ENCODE measurements at places on chromosomes 3 and 15. TPM values are rescaled to one million over a fixed set of nuclear protein-coding genes. Genes with fewer than 3 reads are reported as not detected.

DNA sequence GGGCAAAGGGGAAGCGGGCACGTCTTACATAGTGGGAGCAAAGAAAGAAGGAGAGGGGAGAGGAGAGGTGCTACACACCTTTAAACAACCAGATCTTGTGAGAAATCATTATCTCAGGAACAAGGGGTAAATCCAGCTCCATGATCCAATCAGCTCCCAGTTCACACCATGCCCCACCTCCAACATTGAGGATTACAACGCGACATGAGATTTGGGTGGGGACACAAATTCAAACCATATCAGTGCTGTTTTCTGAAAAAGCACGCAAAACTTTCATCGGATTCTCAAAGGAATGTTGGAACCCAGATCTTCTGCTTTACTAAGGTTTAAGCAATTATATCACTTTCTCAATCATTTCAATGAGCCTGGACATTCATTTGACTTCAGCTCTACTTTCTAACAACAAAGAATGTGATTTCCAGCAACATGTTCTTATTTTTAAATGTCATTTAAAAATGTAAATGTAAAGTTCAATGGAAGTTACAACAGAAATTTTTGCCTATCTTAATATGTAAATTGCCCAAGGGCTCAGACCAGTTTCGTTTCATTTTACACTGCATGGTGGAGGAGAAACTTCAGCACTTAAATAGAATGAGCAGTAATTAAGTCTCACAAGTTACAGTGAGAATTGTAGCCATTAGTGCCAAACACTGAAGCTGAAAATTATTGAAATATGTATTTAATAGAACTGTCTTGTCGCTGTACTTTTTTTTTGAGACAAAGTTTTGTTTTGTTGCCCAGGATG lies 8.4 kb upstream of the CCDC54 start:
- no peak for DNase-seq

- DNase-seq: no peak
Measured at GRCh38 chr3:160719710-160720109, 36.3 kb upstream of the PPM1L start.

DNA sequence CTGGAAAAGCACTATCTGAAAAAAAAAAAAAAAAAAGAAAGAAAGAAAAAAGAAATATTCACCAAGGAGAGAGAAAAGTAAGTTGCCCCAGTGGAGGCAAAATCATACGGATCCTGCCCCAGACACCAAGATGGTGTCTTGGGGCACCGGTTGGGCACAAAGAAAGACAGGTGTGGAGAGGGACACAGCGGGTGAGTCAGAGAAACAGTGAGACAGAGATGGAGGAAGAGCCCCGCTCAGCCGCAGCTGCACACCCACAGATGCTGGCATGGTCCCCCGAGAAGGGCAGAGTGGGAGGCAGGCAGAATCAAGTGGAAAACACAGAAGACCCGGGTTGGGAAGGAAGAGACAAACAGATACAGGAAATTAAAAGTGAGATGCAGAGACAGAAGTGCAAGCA lies 129.7 kb upstream of the SMAD3 start:
- DNase-seq: no peak

GRCh38 chr15:68500363-68501258 lies 68.6 kb upstream of the ITGA11 start:
- DNase-seq: no peak

- no peak for DNase-seq
Measured at GRCh38 chr3:86744051-86744450, 246.9 kb downstream of the VGLL3 start.

DNA sequence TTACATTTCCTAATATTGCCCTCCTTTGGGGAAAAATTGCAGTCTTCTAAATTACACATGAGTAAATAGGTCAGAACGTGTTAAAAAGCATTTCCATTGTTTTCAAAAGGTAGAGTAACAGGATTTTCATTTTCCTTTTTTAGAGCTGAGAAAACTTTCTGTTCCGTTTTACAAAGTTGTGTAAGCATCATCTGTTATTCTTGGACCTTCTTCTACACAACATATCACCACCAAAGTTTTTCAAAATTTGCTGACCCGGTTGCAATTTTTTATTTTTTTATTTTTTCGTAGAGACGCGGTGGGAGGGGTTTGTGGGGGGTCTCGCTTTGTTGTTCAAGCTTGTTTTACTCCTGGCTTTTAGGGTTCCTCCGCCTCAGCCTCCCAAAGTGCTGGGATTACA lies 1.1 kb downstream of the CCDC39 start:
- no peak for DNase-seq

GRCh38 chr3:123632161-123632655 lies 47.4 kb upstream of the HACD2 start:
- DNase-seq: no peak

DNA sequence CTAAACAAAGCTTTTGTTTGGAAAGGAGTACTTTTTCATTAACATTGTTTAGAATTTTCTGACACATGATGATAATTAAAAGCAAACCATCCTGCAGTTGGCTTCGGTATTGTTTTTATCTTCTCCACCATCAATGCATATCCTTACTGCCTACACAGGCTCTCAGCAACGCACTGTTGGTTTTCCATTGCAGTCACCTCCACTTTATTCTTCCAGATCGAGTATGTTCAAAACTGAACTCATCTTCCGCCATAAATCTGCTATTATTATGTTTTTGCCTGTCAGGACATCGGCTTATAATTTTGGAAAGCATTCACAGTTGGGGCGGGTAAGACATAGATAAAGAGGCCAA lies 589 bp upstream of the SENP5 start:
- no peak for DNase-seq

DNA sequence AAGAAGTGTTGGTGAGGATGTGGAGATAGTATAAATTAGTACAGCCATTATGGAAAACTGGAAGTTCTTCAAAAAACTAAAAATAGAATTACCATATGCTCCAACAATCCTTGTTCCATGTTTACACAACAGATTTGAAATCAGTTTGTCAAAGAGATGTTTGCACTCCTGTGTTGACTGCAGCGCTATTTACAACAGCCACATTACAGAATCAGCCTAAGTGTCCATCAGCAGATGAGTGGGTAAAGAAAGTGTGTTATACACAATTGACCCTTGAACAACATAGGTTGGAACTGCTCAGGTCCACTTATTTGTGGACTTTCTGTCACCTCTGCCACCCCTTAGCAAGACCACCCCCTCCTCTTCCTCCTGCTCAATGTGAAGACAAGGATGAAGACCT lies 34.7 kb downstream of the LMLN start:
- DNase-seq: no peak

- DNase-seq: no peak
Measured at GRCh38 chr3:128226186-128226725, 73.0 kb downstream of the EEFSEC start.

GRCh38 chr3:171351676-171352075 lies 108.5 kb downstream of the TNIK start:
- no peak for DNase-seq

DNA sequence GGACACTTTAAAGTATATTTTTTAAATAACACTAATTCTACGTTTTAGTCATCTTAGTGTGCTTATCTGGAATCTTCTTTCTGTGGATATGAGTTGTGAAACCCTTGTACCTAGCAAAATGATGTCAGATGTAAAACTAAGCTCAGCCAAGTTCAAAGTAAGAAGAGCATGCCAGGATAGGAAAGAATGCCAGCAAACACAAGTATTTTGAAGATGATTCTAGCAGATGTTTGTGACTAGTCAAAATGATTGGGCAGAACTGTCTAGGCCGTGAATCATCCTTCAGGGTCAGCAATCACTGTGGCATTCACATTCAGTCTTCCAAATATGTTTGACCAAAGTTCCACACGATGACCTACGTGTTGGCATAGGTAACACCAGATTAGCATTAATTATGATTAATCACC lies 5.4 kb upstream of the PLOD2 start:
- DNase-seq: no peak

- DNase-seq: no peak
Measured at GRCh38 chr3:7112523-7113056, 251.7 kb downstream of the GRM7 start.

GRCh38 chr15:54250326-54250725 lies 272.1 kb downstream of the UNC13C start:
- no peak for DNase-seq

- DNase-seq: no peak
Measured at GRCh38 chr3:27939940-27940339, 217.8 kb upstream of the EOMES start.

DNA sequence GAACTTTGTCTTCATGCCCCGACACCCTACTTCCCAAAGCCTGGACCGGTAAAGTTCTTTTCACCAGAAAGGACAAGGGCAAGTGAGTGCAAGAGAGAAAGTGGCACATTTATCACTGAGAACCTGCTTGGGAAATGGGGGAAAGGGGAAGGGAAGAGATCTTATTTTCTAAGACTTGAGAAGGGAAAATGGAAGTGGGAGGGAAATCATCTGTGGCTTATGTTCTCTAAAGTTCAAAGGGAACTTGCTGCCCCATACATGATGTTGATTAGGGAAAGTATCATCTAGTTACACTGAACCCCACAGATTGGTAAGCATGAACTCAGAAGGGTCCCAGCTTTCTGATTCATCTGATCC lies 199.5 kb upstream of the LPP start:
- no peak for DNase-seq

- DNase-seq: no peak
Measured at GRCh38 chr15:34753236-34753894, 1.4 kb downstream of the GJD2 start.

DNA sequence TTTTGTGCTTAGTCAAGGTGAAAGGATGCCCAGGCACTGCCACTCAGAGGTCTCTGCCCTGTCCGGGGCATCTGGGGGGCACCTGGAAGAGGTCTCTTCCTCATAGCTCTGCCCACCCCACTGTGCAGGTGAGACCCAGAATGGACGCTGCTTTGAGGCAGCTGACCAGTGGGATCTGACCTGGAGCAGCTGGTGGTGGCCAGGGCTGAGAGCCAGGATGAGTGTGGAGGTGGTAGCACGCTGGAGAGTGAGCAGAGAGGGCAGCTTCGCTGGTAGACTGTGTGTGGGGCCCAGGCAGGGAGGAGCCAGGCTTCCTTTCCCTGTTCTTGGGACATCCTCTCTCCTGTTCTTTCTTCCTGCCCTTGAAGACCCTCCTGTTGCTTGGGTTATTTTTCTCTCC lies 32.2 kb upstream of the PLA2G4E start:
- DNase-seq: no peak

GRCh38 chr3:44680921-44681455 lies 31.5 kb upstream of the ZNF502 start:
- DNase-seq: no peak

DNA sequence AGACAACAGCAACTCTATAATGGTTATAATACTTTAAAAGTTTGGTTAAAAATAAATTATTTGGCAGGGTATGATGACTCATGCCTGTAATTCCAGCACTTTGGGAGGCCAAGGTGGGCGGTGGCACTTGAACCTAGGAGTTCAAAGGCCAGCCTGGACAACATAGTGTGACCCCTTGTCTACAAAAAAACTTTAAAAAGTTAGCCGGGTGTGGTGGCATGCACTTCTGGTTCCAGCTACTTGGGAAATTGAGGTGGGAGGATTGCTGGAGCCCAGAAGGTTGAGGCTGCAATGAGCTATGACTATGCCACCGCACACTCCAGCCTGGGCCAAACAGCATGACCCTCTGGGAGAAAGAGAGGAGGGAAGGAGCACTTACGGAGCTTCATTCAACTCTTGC lies 7.7 kb upstream of the TRPC1 start:
- DNase-seq: no peak

DNA sequence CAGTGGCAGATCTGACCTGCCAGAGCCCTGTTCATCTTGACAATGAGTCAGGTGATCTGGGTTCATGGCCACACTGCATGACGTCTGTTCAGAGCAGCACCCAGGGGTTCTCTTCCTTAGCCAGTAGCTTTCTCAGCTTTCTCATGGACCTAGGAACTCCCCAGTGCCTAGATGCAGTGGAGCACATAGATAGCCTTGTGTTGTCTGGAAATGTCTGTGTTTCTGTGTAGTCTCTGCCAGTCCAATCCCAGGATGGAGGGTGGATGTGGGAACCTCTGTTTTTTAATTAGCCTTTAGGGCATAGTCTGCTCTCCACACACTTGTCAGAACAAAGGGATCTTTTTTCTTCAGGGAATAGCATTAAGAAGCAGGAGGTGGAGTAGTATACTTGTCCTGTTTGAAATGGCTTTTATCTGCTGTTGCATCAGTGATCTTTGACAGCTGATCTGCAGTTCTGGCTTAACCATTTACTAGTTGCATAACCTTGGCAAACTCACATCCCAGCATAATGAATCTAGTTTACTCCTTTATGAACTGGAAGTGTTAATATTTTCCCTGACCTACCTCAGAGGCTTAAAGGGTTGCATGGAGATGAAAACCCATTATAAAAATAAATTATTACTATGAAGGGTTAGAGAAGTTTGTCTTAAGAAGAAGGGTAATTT lies 16.1 kb upstream of the CACNA1D start:
- DNase-seq: no peak

GRCh38 chr3:61725851-61726333 lies 164.5 kb downstream of the PTPRG start:
- no peak for DNase-seq

GRCh38 chr3:127791221-127791913 lies 30.9 kb downstream of the MGLL start:
- no peak for DNase-seq

GRCh38 chr3:24853685-24854490 lies 359.2 kb upstream of the THRB start:
- DNase-seq: no peak

DNA sequence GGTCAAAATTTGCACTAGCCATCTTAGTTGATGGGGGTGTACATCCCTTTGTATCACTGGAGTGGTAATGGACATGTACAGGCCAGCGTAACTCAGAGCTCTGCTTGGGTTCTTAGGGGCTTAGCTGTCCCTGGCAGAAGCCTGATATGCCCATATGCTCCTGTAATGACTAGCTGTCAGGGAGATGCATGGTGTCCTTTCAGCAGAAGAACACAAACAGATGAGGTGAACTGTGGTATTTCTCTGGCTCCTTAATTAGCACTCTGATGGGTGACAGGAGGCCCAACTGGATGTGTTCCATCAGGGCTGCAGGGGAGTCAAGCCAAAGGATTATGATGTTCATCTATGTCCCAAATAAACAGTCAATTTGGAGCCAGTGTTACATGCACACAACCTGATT lies 774.5 kb downstream of the AGBL1 start:
- DNase-seq: peak; percentile 66

DNA sequence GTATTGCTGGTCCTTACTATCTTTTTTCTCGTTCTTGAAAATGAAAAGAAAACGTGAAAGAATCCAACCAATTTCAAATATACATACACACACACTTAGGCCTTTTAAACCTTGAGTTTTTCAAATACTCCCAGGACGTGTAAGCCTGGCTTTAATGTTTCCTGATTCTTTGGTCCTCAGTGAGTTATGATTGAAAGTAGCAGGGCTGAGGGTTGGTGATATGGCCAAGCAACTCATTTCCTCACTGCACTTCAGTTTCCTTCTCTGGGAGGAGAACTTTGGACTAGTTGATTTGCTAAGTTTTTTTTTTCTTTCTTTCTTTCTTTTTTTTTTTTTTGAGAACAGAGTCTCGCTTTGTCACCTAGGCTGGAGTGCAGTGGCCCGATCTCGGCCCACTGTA lies 34.6 kb downstream of the CHD2 start:
- DNase-seq: no peak

Gene CEMIP
- 12.5 TPM for total RNA-seq

Gene GPR62
- 14.6 TPM for total RNA-seq

Gene KIF15
- total RNA-seq: 1.7 TPM

Gene ISL2
- total RNA-seq: 0.30 TPM

Gene UBE3A
- 118 TPM for total RNA-seq

Gene CLDN18
- total RNA-seq: not detected
